ENCODE measurements at places on chromosomes 1 and 21.
A peak's percentile ranks its signal among the peaks of the same experiment; 100 is the strongest.

DNA sequence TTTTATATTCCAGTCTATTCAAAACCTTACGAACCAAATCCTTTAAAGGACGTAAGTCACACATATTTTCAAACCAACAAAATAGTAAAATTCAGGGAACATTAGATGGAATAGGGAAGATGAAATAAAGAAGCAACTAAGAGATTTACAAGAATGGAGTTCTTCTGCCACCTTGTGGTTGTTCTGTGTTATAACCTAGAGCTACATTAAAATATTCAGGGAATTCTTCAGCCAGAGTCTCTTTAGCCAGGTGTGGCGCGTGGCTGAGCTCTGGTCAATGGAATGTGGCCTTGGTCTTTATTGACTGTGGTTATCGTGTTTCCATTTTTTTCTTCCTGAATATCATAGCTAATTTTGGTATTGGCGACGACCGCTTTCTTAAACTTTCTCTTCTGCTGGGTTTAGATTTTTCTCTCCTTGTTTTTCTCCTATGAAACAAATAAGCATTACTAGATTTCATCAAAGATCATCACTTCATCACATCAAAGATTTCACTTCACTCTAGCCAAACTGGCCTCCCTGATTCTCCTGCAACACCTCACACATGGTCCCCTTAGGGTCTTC lies 221.3 kb downstream of the MRPL39 start:
- peak; percentile 33 for DNase-seq

DNA sequence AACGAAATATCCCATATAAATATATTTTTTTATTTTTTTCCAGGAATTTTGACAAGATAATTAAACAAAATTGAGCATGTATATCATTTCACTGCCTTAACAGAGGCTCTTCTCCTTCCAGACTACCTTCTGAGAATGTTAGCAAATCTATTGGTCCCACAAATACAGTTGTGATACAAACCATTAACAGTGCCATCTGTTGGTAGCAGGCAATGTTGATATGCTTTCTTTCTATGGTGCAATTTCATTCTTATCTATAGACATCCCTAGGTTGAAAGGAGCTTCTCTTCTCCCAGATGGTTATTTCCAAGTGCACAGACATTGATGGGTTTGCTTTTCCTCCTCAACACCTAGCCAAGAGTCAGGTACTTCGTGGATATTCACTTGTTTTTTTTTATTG lies 303.6 kb downstream of the USH2A start:
- DNase-seq = no peak

GRCh38 chr1:27590917-27591508 lies 12.9 kb downstream of the AHDC1 start:
- no peak for DNase-seq

GRCh38 chr1:220681220-220681880 lies 8.8 kb upstream of the C1orf115 start:
- no peak for DNase-seq

- no peak for DNase-seq
Observed at GRCh38 chr1:33610391-33610790, 137.9 kb downstream of the ZSCAN20 start.

DNA sequence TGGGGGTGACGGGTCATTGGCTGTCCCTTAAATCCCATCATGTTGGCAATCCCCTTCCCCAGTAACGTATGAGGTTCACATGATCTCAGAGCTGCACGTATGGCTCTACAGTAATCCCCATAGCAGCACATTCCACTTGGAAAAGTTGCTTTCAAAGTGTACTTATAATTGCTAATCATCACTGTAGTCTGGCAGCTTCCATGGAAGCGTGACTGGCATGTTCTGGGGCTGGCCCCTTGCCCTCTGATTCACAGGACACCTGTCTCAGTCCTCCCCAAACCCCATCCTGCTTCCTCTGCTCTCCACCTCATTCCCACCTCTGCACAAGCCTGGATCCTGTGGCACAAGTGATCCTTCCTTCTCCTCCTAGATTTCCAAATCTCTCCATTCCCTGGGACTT lies 102.2 kb downstream of the TSEN15 start:
- DNase-seq = no peak
